Activated CD4-positive, alpha-beta T cell treated with anti-CD3 and anti-CD28 coated beads for 4 hours (primary cell): ENCODE measurements at places on chromosomes 1 and 21.
A peak's percentile ranks its signal among the peaks of the same experiment; 100 is the strongest.

- DNase-seq = no peak
These were observed 176.5 kb downstream of the C1orf21 start for GRCh38 chr1:184563308-184563707.

- no peak for DNase-seq
These were observed 49.2 kb downstream of the ENAH start for GRCh38 chr1:225603538-225604354.

- no peak for DNase-seq
These were observed 13.3 kb downstream of the C1orf162 start for GRCh38 chr1:111487133-111487532.

- DNase-seq = no peak
These were observed 59.1 kb downstream of the HFM1 start for GRCh38 chr1:91345395-91346005.

- peak; percentile 69 for DNase-seq
These were observed at the start of gene PM20D1 for GRCh38 chr1:205849619-205850355. Gene PM20D1 (minus strand): TSS chr1:205850132. CDS start chr1:205850072, 60 bp downstream.

GRCh38 chr1:32350785-32351398, 11.4 kb downstream of the FAM229A start:
- DNase-seq = peak; percentile 81

GRCh38 chr1:101112051-101112780, 86.6 kb upstream of the DPH5 start:
- peak; percentile 66 for DNase-seq

GRCh38 chr1:206111271-206111927, 5.8 kb downstream of the AVPR1B start:
- no peak for DNase-seq

GRCh38 chr1:70496181-70496580, 85.1 kb downstream of the CTH start:
- no peak for DNase-seq

DNA sequence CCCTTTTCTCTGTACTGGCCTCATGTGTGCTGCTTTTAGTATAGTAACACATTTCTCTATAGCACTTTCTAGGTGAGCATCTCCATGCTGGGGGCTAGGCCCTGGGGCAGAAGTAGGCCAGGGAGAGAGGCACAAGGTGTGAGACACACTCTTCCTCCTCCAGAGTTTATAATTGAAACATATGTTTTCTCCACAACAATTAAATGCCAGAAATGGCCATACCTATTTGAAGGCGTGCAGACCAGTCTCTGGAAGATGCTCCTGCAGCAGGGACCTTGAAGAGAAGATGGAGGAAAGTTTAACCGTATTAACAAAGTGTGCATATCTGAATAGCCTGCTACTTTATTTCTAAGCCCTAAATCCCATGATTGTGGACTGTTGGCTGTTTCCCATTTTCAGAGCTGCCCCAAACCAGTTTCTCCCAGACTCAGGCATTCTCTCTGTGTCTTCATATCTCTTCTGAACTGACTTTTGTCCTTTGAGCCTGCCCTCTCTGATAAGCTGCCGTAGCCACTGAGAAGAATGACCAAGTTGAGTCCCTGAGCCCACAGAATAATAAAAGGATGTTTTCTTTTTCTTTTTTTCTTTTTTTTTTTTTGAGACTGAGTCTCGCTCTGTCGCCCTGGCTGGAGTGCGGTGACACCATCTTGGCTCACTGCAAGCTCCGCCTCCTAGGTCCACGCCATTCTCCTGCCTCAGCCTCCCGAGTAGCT, 81.3 kb downstream of the LRRC8D start:
- DNase-seq = no peak

GRCh38 chr1:209622841-209623829, 29.1 kb downstream of the LAMB3 start:
- no peak for DNase-seq

DNA sequence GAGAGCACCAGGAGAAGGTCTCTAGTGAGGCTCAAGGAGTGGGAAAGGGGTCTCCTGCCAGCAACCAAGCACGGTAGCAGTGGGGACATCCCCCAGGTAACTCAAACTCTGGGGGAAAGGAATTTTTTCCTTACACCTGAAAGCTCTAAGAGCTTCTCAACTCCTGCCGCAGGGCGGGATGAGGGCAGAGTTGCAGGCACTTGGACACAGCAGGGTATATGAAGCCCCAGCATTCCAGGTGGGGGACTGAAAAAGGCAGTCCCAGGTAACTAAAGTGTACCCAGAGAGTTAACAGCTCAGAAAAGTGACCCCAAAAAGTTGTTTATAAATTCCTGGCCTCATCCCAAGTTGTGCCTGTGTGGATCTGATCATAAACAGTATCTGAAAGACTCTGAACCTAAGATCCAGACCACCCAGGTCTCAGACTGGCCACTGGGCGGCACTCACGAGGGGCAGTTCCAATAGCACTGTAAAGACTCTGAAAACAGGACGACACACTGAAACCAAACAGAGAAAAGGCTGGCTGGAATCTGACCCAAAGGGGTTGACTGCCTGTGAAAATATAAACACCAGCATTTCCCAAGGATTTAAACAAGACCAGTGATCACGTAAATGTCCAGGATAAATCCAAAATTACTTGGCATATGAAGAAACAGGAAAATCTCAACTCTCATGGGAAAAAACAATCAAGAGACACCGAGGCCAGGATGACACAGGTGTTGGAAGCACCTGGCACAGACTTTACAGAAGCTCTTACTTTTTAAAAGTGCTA, 47.5 kb downstream of the HSF2BP start:
- DNase-seq = no peak

GRCh38 chr1:156368889-156369684, at the start of gene RHBG:
Gene RHBG (plus strand): TSS chr1:156369211. CDS start chr1:156369250, 39 bp downstream.
- no peak for DNase-seq

DNA sequence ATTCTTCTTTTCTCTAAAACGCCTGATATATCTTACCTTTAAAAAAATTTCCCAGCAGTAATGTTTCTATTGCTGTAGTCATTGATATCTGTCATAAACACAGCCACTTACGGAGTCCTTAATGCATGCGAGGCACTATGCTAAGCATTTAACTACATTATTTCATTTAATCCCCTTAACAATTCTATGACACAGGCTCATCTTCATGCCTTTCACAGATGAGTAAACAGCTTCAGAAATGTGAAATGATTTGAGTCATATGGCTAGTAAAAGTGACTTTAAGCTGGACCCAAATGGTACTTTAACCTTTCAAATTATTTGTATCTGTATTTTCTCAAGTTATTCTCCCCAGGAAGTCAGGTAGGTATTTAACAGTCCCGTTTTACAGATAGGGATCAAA, 125.1 kb upstream of the FGGY start:
- DNase-seq = no peak

- no peak for DNase-seq
These were observed 29.1 kb upstream of the PARP1 start for GRCh38 chr1:226436855-226437491.

- DNase-seq = no peak
These were observed 365.5 kb upstream of the SGIP1 start for GRCh38 chr1:66168467-66168887.

DNA sequence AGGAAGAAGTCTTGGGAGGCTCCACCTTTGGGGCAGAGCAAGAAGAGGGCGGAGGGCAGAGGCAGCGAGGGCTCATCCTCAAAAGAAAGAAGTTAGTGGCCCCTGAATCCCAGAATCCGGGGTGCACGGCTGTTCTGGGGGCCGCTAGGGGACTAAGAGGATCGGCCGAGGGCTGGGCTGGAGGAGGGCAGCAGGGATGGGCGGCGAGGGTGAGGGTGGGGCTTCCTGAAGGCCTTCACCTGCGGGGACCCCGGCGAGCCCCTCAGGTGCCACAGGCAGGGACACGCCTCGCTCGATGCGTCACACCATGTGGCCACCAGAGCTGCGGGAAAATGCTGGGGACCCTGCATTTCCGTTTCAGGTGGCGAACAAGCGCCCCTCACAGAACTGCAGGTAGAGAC, 23.9 kb downstream of the COL6A1 start:
- no peak for DNase-seq

DNA sequence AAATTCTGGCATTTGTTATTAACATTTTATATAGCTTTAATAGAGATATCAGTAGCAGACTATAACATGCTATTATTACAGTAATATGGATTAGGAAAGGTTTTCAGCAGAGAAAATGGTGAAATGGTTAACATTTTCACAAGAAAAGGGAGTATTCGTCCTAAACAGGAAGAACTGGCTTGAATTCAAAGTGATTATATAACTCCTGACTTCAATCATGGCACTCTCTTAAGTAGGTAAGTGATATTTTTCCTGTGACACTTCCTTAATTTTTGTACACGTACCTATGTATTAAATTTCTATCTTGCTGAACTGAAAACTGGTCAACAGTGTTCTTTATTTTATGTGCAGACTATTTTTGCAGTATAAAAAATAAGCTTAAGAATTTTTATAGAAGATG, 67.9 kb upstream of the CNN3 start:
- DNase-seq = no peak

- DNase-seq = no peak
These were observed 207.7 kb downstream of the HHAT start for GRCh38 chr1:210536254-210536961.

- peak; percentile 44 for DNase-seq
These were observed 15.8 kb upstream of the TNFRSF8 start for GRCh38 chr1:12047120-12047876.

DNA sequence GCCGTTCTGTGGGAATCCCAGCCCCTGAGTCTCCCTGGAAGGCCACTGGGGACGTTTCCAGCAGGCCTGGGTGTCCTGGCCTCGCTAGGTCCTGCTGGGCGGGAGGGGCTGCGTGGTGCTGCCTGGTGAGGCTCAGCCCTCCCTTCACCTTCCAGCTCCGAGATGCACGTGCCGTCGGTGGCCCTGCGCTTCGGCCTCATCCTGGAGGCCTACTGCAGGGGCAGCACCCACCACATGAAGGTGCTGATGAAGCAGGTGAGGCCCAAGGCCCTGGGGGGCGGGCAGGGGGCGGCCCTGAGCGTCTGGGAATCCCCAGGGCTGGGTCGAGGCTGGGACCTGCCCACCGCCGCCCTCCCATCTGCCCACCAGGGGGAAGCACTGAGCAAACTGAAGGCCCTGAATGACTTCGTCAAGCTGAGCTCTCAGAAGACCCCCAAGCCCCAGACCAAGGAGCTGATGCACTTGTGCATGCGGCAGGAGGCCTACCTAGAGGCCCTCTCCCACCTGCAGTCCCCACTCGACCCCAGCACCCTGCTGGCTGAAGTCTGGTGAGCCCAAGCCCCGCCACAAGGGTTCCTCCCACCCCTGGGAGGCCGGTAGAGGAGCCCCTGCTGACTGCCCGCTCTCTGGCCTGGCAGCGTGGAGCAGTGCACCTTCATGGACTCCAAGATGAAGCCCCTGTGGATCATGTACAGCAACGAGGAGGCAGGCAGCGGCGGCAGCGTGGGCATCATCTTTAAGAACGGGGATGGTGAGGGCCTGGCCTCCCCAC, 70.3 kb downstream of the PIK3CD start:
- DNase-seq = peak; percentile 70
